ENCODE measurements at places on chromosomes 11 and 22. TPM values are rescaled to one million over a fixed set of nuclear protein-coding genes. Genes with fewer than 3 reads are reported as not detected.
A peak's percentile ranks its signal among the peaks of the same experiment; 100 is the strongest.

DNA sequence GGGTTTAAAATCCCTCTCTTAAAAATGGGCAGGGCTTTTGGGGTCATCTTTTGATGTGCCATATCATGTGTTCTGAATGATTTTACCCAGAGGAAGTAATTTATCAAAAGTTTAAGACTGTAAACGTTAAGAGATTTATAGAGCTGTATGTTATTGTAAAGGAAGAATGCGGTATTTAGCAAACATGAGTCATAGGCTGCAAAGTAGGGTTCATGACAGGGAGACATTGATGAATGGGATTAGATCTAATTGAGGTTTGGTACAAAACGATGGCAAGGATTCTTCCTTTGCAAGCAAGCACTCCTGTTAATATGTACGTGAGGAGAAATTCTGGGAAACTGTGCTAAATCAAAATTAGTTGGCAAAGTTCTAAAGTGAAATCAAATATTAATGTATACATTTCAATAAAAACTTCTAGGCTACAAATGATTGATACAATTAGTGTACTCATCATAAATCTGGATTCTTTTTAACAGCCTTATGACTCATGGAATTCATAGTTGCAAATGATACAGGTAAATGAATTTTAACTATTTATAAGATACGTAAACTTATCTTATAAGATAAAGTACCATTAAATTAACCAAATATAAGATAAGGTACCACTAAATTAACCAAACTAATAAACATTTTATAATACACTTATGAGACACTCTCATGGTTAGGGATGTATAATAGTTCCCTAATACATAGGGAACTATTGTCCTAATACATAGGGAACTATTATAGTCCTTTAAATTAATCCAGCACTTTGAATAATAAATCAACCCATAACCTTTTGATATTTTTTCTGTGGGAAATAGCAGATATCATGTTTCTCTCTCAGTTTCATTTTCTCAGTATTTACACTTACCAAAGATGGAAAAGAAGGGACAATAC lies 58.4 kb downstream of the KIF18A start:
- DNase-seq = no peak

DNA sequence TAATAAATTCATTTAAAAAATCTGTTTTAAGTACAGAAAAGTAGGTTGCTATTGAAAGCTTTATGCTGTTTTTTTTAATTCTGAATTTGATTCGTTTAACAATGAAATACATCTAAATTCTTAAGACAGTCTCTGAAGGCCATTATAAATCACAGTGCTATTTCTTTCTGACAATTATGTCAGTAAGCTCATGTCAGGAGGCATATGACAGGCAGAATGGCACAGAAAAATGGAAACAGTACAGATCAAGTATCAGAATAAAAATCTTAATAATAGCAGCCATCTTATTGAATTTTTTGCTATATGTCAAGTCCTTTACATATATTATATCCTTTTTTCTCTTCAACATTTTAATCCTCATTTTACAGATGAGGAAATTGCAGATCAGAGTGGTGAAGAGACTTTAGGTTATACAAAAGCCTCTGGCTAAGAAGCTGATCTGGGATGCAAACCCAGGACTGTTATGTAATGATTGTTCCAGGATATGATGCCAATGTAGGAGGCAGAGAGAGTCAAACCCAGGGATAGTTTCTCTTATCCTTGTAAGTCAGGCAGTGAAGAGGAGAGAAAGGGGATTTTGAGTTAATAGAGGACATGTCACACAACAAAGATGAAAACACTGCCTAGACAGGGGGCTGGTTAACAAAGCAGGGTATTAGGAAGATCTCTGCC lies 283.1 kb upstream of the CCDC90B start:
- DNase-seq = no peak

DNA sequence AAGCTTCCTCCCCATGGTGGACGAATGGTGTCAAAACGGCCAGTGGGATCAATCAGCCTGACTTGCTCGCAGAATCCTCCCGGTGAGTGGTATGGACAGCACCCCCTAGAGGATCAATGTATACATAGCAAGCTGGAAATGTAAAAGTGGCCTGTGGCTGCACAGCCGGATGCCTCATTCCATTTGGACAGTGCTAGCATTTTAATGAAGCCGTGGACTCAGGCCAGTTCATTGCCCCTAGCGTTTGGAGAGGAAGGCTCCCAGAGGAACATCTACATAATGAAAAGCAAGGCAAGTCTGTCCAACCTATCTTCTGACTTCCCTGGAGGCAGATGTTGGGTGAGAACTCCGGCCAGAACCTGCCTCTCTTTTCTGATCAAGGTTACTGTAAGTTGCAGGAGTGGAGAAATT lies 942.3 kb downstream of the NTM start:
- no peak for DNase-seq

GRCh38 chr11:62427630-62428233 lies 8.9 kb downstream of the SCGB1A1 start:
- no peak for DNase-seq

The FOLH1 gene
- total RNA-seq = 73.8 TPM

DNA sequence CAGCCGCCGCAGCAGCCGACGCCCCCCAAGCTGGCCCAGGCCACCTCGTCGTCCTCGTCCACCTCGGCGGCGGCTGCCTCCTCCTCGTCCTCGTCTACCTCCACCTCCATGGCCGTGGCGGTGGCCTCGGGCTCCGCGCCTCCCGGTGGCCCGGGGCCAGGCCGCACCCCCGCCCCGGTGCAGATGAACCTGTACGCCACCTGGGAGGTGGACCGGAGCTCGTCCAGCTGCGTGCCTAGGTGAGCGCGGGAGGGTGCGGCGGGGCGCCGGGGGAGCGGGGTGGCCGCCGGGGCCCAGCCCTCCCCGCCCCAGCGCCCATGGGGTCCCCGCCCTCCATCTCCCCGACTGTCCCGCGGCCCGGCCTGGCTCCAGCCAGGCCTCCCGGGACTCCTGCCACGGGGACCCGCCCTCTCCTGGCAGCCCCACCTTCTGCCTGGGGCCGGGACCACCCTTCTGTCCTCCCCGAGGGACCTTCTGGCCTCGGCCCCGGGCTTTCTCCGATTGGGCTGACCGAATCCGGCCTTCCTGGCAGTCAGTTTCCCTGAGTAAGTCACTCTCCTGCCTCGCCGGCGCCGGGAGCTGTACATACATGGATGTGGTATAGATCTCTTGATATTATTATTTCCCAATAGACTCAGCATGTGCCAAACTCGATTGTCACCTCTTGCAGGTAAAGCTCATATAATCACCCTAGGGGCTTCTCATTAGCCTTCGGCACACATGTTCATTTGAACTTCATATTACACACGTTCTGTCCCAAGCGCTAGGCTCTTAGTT lies 720 bp downstream of the PACS1 start:
- no peak for DNase-seq

DNA sequence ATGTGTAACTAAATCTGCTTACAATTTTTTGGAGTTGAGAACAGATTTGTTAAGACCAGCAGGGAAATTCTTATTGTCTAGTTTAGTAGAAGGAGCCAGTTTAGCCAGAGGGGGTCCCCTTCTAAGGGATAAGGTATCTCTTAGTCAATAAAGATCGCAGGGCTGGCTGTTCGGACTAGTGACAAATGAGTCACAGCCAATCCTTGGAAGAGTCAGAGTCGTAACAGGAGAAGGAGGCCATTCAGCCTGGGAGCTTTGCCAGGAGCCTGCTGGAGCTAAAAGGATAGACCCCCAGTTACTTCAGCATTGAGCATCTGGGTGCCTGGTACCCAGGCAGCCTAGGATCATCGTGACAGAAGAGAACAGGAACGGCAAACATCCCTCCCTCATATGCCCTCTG lies 191.6 kb upstream of the ARHGAP20 start:
- no peak for DNase-seq

DNA sequence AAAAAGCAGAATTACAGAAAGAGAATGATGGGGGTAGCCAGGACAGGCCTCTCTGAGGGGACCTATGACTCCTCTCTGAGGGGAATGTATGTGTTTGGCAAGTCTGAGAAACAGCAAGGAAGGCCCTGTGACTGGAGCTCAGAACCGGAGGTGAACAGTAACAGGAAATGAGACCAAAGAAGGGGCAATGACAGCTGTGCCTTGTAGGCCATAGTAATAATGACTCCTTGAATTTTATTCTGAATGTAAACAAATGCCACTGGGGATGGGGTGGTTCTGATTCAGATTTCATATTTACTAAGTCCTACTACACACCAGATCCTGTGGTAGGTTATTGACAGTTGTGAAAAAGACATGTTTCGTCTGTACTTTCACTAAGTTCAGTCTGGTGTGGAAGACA lies 52.8 kb upstream of the APOA1 start:
- no peak for DNase-seq

- no peak for DNase-seq
These were observed 74.1 kb downstream of the LRP5 start for GRCh38 chr11:68386331-68386978.

DNA sequence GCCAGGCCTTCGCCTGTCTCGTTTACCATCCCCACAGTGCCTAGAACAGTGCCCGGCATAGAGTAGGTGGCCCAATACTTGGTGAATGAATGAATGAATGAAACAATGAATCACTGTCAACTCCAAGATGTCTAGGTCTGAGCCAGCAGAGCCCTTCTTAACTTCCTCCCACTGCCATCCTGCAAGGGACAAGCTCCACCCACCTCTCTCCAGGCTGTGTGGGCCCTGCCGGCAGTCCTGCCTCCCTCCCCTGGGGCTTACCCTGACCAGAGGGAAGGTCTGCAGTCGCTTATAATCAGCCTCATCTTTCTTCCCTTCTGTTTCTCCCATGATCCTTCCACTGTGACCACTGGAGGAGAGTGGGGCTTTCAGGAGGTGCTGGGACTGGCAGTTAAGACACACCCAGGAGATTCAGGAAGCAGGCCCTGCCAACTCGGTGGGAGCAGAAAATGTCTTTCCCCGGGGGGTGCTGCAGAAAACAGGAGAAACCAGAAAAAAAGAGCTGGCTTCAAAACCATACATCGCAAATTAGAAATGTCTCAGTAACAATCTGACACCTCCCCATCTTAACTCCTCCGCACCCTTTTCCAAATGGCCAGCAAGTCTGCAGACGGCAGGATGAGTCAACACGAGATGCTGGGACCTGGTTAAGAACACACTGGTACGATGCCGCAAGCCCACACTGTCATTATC lies 11.4 kb downstream of the DNAL4 start:
- DNase-seq = peak; percentile 77

The OAF gene
- 29.9 TPM for total RNA-seq

Data from dorsolateral prefrontal cortex (tissue), 122 donors.